ENCODE measurements at places on chromosomes 4 and X.

GRCh38 chr4:55920571-55920970, 28.2 kb upstream of the CEP135 start:
- no peak for DNase-seq

DNA sequence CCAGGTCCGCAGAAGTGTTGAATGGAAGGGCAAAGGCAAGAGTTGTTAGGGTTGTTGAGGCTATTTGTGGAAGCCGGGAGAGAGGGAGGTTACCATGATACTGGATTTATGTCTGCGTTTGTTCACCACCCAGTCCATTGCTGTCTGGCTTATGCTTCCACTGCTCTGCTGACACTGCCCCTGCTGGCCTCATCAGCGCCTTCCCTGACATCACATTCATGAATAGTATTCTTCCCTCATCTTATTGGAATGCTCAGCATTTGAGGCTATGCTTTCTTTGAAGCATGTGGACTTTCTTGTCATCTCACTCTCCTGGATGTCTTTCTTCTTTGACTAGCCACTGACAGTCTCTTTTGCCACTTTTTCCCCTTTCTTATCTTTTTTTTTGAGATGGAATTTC, 10.3 kb downstream of the GNL3L start:
- no peak for DNase-seq

GRCh38 chrX:17242470-17242869, 132.5 kb upstream of the NHS start:
- DNase-seq = no peak

GRCh38 chr4:3225936-3226335, 23.0 kb upstream of the MSANTD1 start:
- no peak for DNase-seq

DNA sequence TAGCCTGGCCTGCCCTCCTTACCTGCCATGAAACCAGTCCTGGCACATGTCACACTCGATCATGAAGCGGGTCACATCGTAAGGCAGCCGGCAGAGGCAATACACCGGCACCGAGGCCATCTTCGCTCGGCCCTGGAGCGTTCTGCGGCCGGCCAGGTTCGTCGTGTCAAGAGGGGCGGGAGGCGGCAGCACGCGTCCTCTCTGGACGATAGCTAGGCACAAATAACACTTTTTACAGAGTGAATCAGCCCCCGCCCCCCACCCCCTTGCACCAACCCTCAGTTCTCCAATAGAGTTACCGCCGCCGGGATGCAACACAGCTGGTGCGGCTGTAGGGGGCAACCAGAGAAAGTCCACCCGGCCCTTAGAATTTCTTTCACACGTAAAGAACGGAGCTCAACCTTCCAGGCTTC, 1.7 kb downstream of the PHF8 start:
- no peak for DNase-seq

DNA sequence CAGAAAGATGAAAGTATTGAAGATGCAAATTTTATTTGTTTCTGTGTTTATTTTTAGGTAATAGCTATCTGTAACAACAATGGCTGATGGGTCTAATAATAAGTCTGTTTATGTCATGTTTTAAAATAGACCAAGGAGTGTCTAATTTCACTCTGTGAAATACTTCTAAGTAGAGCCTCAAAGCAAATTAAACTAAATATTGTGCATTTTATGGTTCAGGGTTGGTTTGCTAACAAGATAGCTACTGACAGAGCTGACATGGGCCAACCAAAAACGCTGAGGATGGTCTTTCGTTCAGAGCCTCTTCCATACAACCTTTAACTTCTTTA, 437.6 kb upstream of the CTSO start:
- no peak for DNase-seq

- no peak for DNase-seq
Observed at GRCh38 chrX:100358766-100359165, 51.3 kb downstream of the PCDH19 start.

- no peak for DNase-seq
Observed at GRCh38 chr4:48290146-48290772, 20.6 kb upstream of the TEC start.

- no peak for DNase-seq
Observed at GRCh38 chr4:160848901-160849760, 1314.7 kb downstream of the FSTL5 start.

DNA sequence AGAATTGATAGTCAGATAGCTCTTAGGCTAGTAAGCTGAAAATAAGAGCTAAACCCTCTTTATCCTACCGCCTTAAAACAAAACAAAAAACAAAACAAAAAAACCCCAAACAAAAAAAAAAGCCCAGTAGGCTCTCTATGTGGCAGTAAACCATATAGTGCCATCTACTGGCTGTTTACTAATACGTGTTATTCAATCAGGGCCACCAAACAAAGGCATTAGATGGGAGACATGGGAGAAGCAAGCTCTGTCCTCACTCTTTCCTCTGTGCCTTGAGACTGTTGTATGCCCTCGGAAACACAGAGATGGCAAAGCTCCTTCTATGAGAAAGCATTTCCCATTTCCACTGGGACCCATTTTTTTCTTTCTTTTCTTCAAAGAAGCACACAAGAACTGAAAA, 148.8 kb upstream of the MID1 start:
- no peak for DNase-seq

DNA sequence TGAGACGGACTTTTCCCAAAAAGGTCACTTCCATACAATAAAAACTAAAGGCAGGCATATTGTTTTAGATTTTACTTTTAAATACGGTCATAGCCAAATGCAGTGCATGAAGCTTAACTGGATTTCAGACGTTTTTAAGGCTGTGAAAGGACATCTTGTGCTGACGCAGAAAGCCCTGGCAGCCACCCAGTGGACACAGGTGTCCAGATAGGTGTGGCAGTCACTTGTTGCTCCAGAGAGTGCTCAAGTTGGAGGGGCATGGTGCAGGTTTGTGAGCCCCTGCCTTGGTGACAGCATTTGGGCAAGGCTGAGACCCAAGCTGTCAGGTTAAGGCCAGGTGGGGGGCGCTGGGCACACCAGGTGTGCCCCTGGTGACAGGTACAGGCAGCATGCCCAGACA, 135.8 kb upstream of the TBL1X start:
- DNase-seq = no peak

GRCh38 chr4:3108211-3108610, 33.7 kb downstream of the HTT start:
- DNase-seq = no peak

DNA sequence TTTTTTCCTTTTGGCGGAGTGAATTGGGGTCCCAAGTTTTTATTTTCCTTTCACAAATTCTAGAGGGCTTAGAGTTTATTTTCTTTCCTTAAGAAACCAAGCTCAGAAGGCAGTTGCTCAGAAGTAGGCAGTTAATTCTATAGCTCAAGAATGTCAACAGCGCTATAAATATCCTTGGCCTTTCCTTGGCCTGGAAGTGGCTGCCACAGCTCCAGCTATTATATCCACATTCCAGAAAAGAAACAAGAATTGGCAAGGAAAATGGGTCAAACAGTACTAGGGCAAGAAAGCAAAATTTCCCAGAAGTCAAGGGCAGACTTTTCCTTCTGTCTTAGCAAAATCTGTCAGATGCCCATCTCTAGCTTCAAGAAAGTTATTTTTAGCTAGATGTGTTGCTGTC, 31.0 kb downstream of the SLC10A6 start:
- no peak for DNase-seq

DNA sequence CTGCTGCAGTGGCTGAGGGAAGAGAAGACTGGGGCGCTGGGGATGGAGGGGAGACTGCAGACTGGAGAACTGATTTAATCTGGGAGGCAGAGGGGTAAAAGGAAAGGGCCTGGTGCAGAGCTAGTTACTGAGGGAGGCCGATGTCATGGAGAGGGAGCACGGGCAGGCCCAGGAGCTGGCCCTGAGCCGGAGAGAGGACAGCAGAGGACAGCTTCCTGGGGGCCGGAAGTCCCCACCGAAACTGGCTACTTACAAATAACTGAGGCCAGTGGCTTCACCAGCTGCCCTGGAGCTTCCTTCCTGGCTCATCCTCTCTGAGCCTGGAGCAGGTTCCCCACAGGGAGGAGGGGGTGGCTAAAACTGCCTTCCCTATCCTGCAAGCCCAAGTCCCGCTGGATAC, 26.9 kb downstream of the NSG1 start:
- DNase-seq = no peak

DNA sequence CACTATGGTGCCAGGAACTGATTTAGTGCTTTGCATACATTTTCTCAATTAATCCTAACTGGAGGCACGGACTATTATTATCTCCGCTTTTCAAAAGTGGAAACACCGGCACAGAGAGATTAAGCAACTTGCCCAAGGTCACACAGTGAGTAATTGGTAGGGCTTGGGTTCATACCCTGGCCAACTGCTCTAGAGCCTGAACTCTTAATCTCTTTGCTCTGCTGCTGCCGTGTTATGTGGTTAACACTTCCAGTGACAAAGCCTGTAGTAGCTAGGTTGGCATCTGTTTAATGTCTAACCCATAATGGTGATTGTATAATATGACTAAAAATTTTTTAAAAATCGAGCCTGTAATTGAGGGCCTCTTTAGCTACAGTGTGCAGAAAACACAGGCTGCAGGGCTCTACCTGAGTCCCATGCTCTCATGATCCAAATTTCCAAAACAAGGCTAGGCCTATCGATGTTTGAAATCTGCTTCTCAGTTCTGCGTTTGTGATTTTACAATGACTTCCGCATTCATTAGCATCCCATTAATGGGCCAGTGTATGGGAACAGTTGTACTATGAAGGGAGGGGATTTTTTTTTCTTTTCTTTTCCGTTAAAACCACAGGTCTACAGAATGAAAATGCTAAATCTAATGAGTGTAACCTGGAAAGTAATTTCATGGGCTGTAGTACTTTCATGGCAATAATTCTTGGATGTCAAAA, 219.3 kb upstream of the JADE1 start:
- no peak for DNase-seq

- no peak for DNase-seq
Observed at GRCh38 chr4:85867271-85867670, 392.3 kb downstream of the ARHGAP24 start.

GRCh38 chr4:91592125-91592524, 711.6 kb upstream of the GRID2 start:
- DNase-seq = no peak

GRCh38 chr4:163554870-163555465, 60.5 kb downstream of the TMA16 start:
- no peak for DNase-seq

- no peak for DNase-seq
Observed at GRCh38 chr4:57034520-57034919, 55.8 kb downstream of the POLR2B start.

GRCh38 chr4:187632260-187632995, 363.1 kb upstream of the ZFP42 start:
- no peak for DNase-seq

GRCh38 chrX:10235851-10236250, 79.1 kb downstream of the CLCN4 start:
- no peak for DNase-seq

DNA sequence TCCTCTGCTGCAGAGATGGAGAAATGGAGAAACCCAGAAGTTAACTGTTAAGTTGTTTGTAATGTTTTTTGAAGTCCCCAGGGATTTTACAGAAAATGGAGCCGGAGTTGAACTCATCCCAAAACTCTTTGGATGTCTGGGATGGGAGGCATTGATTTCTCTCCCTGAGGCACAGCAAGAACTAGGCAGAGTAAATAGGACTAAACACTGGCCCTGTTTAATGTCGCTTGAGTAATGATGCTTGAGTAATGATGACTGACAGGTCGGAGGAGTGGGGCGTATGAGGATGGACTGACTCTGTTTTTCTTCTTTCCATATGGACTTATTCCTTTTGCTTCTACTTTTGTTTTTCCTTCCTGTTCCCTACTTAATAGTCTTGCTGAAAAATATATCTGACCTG, 69.9 kb downstream of the ARHGAP10 start:
- DNase-seq = no peak

GRCh38 chrX:40081679-40082068, 16.1 kb downstream of the BCOR start:
- DNase-seq = no peak

GRCh38 chr4:85772470-85772869, 297.5 kb downstream of the ARHGAP24 start:
- DNase-seq = no peak

DNA sequence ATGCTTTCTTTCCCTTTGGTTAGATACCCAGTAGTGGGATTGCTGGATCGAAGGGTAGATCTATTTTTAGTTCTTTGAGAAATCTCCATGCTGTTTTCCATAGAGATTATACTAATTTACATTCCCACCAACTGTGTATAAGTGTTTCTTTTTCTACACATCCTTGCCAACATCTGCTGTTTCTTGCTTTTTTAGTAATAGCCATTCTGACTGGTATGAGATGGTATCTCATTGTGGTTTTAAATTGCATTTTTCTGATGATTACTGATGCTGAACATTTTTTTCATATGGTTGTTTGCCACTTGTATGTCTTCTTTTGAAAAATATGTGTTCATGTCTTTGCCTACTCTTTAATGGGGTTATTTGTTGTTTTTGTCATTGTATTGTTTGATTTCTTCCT, 6.6 kb upstream of the AGA start:
- DNase-seq = no peak

GRCh38 chrX:139199933-139200332, 330.6 kb upstream of the F9 start:
- no peak for DNase-seq

DNA sequence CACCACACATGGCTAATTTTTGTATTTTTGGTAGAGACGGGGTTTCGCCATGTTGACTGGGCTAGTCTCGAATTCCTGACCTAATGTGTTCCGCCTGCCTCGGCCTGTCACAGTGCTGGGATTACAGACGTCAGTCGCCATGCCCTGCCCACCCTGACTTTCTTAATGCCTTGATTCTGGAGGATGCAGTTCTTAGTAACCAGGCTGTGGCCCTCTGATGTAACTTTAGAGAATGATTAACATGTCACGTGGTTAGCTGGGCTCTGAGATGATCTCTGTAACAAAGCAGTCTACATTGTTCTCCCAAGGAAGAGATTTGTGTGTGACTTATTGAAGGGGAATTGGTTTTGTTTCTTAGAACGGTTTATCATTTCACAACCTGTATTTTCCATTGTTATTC, 30.6 kb downstream of the ANK2 start:
- no peak for DNase-seq

DNA sequence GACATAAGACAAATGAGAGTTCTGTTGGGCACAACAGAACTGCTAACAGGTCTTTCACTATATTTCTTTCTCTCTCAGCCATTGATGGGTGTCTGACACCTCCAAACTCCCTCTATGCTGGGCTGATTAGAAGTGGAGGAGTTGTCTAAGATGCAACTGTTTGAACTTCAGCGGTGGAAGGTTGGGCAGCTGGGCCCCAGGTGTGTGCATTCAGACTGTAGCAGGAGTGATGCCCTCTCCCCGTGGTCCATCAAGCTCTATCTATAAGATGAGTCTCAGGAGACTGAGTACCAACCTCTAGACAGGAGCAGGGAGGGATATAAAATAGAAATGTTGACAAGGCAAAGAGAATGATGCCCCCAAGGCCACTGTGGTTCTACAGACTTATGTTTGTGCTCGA, 28.2 kb upstream of the CHRNA9 start:
- DNase-seq = no peak

All from stimulated activated CD8-positive, alpha-beta memory T cell treated with anti-CD3 and anti-CD28 coated beads, Interleukin-7, amount 100 ng/mL, for 1 hour (primary cell).